Activated T-helper 1 cell treated with anti-CD3 and anti-CD28 coated beads, Interleukin-2, amount 50 U/mL, for 16 hours (primary cell): ENCODE measurements at places on chromosomes 7 and 10.

GRCh38 chr10:63413429-63413828 lies 52.3 kb downstream of the JMJD1C start:
- no peak for DNase-seq

DNA sequence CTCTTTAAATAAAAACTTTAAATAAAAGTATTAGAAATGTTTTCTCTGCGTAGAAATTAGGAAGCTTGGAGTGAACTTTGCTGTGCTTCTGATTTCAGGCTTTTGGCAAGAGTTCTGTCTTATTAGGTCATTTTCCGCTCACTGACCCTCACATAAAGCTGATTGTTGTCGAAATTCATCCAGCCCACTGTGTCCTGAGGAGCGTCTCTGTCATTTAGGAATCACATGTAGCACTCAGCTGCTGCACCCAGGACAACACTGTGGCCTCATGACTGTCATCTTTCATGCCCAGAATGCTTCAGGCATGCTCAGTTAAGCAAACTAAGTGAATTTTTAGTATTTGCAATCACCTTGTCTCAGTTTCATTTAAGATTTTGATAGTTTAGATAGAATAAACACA lies 57.8 kb upstream of the MSRB2 start:
- DNase-seq, result no peak

DNA sequence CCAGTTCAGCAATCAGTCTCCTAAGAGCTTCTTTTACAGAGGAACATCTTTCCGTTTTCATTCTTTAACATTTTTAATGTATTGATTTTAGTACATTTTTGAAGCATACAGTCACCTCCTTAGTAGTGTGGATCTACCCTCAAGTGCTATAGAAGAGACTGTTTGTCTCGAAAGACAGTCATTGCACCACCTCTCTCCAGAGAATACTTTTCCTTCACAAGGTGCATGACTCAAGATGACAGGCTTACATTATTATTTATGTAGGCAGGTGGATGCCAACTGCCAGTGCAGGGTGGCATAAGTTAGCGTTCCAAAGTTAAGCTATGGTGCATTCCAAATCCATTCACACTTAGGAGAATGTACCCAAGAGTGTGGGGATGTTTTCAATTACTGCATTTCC lies 71.8 kb downstream of the ZEB1 start:
- no peak for DNase-seq

DNA sequence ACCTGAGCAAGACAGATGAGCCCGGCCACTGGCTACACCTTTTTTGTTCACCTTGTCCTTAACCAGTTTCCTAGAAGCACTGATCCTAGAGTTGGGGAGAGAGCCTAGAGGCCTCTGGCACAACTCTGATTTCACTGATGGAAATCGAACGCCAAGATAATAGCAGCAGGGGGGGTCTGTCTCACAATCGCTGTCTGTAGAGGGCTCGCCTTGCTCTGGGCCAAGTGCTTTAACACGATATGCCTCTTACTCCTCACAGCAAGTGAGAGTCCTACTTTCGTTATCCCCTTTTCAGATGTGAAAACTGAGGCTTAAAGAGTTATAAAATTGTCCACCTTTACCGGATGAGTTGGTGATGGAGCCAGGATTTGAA lies 472 bp downstream of the RASSF4 start:
- DNase-seq, result no peak

GRCh38 chr10:34956756-34957155 lies 133.4 kb downstream of the CUL2 start:
- no peak for DNase-seq

DNA sequence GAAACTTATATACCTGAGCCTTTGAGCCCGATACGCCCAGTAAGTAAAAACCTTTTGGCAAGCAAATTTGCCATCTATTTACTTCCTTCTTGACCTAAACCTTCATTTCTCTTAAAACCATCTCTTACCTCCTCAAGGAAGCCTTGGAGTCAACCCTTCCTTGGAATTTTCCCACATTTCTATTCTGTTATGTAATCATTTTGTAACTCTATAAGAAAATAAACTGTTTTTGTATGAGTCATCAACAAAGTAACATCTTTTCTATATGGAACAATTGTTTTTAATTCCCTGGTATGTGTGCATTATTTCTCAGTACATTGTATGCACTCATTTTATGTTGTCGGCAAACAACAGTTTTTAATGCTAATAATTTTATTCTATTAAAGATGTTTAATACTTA lies 162.0 kb downstream of the TEX36 start:
- DNase-seq, result no peak

GRCh38 chr7:85554236-85555178 lies 367.7 kb upstream of the SEMA3D start:
- DNase-seq, result no peak

DNA sequence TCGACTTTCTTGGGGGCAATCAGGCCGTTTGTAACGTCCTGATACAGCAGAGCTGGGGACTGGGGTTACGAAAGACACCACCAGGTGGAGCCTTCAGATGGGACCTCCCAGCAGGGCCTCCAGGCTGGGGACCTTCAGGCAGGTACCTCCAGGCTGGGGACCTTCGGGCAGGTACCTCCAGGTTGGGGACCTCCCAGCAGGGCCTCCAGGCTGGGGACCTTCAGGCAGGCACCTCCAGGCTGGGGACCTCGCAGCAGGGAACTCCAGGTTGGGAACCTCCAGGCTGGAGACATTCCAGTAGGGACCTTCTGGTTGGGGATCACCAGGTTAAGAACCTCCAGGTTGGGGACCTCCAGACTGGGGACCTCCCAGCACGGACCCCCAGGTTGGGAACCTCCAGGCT lies 23.5 kb upstream of the GPR146 start:
- DNase-seq, result no peak

DNA sequence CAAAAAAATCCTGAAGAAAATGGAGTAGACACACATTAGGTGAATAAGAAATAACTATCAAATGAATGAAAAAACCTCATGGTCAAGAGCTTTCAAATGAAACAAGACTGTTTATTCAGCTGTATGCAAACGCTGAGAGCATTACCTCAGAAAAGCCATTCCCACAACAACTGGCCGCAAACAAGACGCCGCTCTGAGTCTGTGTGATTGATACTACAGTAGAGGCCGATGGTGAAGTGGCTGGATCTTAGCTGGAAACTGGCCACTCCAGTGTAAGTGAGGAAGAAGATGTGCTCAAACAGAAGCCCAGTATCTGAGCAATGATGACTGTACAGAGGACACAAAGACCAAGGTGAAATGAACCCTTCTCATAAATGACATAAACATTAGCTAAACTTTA lies 252.4 kb upstream of the GHITM start:
- no peak for DNase-seq

DNA sequence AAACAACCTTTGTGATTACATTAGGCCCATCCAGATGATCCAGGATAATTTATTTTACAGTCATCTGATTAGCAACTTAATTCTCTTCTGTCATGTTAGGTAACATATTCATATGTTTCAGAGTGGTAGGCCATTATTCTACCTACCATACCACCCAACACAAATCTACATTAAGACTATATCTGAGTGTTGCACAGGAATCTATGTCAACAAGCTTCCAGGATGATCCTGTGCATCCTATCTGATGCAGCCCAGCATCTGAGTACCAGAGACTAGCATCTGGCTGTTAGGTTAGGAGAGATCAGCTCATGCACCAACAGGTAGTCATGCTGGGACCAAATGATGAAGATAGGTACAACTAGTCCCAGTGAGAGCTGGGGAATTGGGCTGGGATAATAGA lies 1.3 kb upstream of the DDX56 start:
- DNase-seq, result no peak

DNA sequence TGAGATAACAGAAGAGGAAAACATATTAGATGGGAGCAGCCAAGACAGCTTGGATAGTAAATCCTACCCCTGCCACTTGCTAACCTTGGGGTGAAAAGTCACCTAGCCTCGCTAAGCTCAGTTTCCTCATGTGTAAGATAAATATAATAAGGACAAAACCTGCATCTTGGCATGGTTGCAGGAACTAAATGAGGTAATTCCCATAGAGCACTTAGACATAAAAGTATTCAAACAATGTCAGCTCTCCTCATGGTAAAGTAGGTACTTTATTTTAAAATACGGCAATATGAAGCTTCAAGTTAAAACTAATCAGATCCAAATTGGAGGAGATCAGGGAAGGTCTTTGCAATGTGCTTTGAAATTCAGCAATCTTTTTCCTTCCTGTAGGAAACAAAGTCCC lies 113.1 kb downstream of the USP6NL start:
- DNase-seq, result no peak

DNA sequence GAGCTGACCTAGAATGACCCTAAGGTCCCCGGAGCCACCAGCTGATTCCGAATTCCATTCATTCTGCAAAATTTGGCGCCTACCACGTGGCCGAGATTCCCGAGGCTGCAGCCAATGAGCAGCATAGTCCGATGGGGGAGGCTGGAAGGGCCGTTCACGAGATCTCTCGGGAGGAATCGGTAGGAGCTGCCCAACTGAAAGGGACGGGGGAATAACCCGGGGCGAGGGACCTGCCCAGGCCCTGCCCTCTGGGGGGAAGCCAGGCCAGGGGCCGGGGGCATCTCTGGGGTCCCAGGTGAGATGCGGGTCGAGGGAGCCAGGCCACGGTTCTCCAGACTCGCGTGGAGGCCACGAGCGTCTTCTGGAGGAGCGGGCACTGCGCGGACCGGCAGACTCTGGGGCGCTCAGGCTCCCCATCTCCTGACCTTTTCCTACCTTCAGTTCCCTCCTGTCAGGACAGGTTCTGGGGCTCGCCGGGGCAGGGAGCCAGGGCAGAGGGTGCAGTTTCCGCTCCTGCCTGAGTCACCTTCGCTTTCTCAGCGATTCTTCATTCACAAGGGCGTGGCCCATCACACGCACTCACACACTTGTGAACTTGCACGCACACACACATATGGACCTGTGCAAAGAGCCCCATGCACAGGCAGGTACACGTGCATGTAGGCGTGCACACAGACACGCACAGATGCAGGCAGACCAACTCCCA lies 173.4 kb downstream of the RNF216 start:
- no peak for DNase-seq

- no peak for DNase-seq
These were observed 136.8 kb downstream of the MDFIC start for GRCh38 chr7:115058726-115059125.

GRCh38 chr7:43481902-43482678 lies 100.8 kb upstream of the STK17A start:
- no peak for DNase-seq

- DNase-seq, result no peak
These were observed 165.5 kb downstream of the RPS24 start for GRCh38 chr10:78199005-78199725.

GRCh38 chr10:70131560-70131937 lies 1.1 kb downstream of the AIFM2 start:
- no peak for DNase-seq

GRCh38 chr10:111766464-111766863 lies 417.1 kb downstream of the GPAM start:
- no peak for DNase-seq

DNA sequence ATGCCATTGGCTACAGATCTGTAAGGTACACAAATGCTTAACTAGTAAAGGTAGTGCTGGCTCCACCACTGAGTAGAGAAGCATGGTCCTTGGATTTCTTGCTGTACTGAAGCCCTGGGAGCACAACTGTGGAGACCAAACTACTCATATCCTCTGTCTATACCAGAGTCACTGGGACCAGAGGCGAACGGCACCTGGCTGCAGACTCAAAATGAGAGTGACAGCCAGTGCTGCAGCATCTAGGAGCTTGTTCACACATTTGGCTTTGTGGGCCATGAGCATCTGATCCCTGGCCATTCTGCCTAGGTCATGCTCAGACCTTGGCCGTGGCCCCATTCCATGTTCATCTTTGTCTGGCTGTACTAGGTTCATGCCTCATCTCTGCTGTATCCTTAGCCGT lies 31.9 kb downstream of the LRRC18 start:
- no peak for DNase-seq

- no peak for DNase-seq
These were observed 1098.5 kb upstream of the LRRTM3 start for GRCh38 chr10:65827359-65827758.

DNA sequence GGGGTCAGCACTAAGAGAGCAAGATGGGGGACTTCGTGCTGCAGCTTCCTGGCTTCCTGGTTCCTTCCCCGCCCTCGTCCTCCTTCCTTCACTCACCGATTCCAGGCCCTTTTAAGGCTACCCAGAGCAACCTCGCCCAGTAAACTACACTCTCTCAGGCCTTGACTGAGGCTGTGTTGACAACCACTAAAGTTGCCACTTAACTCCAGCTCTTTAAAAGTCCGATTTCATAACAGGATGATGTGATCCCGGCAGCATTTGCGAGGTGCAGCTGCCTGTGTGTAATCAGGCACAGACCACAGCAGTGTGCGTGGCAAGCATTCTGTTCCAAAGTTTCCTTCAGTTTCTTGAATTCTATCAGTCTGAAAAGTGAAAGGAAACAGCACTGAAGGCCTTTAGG lies 110.6 kb downstream of the RAB11FIP2 start:
- DNase-seq, result no peak

DNA sequence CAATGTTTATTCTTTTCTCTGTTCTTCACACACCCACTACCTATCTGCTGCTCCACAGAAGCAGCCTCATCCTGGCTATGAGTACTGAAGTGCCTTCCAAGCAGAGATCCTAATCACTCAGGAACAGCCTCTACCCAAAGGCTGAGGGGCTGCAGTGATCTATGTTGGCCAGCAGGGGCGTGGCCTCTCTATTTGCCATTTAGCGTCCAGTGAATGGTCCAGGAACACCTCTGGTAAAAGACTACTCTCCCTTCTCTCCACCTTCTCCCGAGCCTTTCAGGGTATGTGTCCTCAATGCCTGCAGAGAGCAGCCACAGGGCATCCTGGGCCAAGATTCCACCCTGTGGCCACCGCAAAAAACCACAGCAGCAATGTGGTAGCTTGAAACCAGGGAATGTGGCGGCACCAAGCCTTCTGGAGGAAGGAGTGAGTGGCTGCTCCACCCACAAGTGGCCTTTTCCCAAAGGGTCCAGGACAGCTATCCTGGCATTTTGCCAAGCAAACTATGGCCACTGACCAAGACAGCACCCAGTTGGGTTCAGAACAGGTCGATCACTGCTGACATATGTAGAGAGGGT lies 70.9 kb downstream of the SYPL1 start:
- no peak for DNase-seq
